ENCODE measurements at places on chromosomes 5 and 9. TPM values are rescaled to one million over a fixed set of nuclear protein-coding genes. Genes with fewer than 3 reads are reported as not detected.

- DNase-seq: no peak
Measured at GRCh38 chr9:15377625-15378540, 44.8 kb upstream of the SNAPC3 start.

PCDHA1 gene
- not detected for total RNA-seq

ISL1 gene
- 0.69 TPM for total RNA-seq

SLC25A48 gene
- 1.1 TPM for total RNA-seq

- DNase-seq: no peak
Measured at GRCh38 chr9:21856301-21857094, 54.1 kb downstream of the MTAP start.
